Right ventricle myocardium superior (tissue), 1 donor: ENCODE measurements at places on chromosomes 5 and 9. TPM values are rescaled to one million over a fixed set of nuclear protein-coding genes. Genes with fewer than 3 reads are reported as not detected.

Gene PKD2L2
- 0.48 TPM for total RNA-seq

Gene ANKDD1B
- total RNA-seq = not detected

Gene TBC1D2
- 2.0 TPM for total RNA-seq

Gene AGTPBP1
- 78.3 TPM for total RNA-seq

Gene TRIO
- 56.0 TPM for total RNA-seq

Gene CXCL14
- 1.3 TPM for total RNA-seq

Gene PPP3R2
- total RNA-seq = not detected

Gene C9orf152
- not detected for total RNA-seq

Gene C9
- not detected for total RNA-seq

GRCh38 chr5:163347671-163348070 is 89.7 kb upstream of the CCNG1 start:
- no peak for DNase-seq

DNA sequence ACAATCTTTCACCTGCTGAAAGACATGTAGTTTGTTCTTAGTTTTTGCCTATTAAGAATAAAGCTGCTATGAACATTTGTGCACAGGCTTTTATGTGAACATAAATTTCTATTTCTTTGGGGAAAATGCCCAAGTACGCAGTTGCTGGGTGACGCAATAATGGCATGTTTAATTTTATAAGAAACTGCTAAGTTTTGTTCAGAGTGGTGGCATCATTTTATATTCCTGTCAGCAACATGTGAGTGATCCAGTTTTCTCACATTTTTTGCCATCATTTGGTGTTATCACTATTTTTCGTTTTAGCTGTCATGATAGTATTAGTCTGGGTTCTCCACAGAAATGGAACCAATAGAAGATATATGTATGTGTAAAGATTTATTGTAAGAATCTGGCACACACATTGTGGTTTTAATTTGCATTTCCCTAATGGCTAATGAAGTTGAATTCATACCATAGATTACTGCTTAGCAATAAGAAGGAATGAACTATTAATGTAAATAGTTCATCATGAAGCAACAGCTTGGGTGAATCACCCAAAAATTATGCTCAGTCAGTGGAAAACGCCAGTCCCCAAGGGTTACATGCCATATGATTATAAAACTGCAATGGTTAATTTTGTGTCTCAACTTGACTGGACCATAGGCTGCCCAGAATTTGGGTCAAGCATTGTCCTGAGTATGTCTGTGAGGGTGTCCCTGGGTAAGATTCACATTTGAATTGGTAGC is 358.6 kb downstream of the MSX2 start:
- no peak for DNase-seq

- no peak for DNase-seq
Observed at GRCh38 chr9:111842313-111842712, 47.6 kb upstream of the SHOC1 start.

GRCh38 chr5:119371146-119371545 is 15.3 kb downstream of the TNFAIP8 start:
- DNase-seq = no peak

GRCh38 chr5:143083006-143083405 is 312.8 kb downstream of the ARHGAP26 start:
- DNase-seq = no peak

DNA sequence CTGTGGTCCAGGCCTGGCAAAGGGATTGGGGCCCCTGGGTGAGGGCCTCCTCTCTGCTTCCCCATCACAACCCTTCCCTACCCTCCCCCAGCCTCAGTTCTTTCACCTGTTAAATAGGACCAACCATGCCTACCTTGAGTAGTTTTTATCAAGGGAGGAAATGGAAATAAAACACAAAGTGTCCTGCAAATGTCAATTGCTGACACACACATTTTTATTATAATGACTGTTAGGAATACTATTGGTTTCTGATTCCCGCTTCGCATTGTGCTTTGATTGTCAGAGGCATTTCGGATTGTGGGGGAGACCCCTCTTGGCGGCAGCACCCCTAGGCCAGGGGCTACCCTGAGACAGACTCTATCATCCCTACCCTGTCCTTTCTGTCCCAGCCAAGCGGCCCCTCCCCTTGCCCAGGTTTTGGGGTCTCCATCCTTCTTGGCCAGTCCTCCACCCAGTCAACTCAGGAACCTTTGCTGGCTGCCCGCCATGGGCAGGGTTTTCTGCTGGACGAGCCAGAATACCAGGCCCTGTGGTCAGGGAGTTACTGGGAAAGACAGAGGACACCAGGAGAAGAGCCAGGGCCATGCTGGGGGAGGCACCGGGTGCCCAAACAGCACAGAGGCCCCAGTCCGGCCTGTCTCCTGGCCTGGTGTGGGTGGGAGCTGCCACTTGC is 18.4 kb upstream of the TTLL11 start:
- no peak for DNase-seq

DNA sequence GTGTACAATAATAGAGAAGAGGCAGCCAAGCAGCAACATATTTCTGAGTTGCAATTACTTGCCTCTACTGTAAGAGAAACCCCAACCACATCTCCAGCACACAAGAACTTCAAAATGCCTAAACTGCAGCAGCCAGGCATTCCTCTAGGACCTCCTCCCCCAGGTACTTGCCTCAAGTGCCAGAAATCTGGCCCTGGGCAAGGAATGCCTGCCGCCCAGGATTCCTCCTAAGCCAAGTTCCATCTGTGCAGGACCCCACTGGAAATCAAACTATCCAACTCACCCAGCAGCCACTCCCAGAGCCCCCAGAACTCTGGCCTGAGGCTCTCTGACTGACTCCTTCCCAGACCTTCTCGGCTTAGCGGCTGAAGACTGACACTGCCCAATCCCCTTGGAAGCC is 336.8 kb upstream of the RGMB start:
- no peak for DNase-seq

DNA sequence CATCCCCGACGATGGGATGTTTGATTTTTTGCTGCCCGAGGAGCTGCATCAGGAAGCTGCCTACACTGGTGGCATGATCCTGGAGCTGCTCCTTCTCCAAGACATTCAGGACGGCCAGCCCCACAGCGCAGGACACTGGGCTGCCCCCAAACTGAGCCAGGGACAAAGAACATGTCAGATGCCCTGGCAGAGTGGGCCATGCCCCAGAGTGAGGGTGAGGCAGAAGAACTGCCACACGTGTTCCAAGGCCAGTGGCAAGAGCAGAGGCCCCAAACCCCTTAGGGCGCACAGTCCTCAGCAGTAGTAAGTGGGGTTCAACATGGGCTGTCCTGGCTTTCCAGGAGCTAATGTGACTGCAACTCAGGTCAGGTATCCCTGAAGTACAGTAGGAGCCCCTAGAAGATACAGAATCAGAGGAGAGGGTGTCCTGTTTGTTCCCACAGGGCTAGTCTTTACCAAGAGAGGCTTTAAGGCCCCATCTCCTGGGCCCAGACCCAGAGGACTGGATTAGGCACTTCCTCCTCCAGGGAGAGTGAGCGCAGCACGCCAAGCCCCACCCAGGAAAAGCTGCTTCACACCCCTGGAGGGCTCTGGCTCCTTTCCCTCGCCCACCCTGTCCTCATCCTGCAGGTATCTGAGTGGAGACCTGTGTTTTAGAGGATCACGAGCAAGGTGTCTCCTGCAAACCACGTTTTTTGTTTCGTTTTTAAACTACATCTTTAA is 11.1 kb downstream of the HNRNPAB start:
- no peak for DNase-seq

DNA sequence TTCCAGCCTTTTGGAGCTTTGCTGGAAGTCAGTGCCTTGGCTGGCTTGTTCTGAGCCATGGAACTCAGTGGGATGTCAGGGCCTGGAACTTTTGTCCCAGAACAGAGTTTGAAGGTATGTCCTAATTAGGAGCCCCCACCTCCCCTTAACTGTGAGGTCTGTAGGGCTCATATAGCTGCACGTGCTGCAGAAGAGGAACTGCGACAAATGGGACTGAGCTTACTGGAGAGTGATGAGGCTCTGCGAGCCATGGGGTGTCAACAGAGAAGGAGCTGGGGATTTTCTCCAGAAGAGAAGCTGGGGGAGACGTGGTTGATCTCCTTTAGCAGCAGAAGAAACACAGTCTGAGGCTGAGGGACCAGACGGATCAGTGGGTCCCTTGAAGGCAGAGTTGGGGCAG is 10.9 kb downstream of the TMEM8B start:
- no peak for DNase-seq

GRCh38 chr9:8860925-8861324 is 1061.3 kb upstream of the DMAC1 start:
- no peak for DNase-seq

- DNase-seq = peak; percentile 31
Observed at GRCh38 chr9:134206311-134207300, 42.2 kb upstream of the RNU6ATAC start.

DNA sequence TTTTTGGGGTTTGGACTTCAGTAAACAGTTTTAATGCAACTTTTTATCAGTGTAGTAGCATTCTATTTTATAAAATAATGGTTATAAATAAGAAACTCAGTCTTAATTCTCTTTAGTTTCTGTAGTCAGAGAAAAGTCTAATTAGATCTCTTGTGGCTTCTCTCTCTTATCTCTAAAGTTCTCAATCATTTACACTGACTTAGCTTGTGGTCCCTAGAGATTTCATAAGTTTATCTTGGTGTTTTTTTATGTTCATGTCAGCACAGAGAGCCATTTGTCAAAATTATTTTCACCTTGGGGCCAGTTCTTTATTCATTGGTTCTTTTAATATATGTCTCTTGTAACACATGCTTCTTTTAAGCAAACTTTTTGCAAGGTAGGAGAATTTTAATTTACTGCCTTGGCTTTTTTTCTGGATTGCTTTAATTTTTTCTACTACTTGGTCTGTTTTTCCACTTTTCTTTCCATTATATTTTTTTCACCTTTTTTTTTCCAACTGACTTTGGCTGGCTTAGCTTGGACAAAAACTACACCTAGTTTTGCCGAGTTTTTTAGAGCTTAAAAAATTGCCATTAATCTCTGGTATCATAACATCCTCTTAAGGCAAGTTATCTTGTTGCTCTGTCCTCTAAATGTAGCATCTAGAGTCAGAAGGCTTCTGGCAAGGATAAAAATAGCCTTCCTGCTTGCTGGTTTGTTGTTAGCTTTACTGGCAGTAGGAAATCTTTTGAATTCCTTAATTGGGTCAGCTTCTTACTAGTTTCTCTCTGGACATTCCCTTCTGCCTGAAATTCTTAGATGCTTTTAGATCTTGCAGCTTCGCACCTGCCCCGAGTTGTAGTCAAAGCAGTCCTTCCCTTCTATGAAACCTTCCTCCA is 35.3 kb downstream of the CPEB4 start:
- no peak for DNase-seq

DNA sequence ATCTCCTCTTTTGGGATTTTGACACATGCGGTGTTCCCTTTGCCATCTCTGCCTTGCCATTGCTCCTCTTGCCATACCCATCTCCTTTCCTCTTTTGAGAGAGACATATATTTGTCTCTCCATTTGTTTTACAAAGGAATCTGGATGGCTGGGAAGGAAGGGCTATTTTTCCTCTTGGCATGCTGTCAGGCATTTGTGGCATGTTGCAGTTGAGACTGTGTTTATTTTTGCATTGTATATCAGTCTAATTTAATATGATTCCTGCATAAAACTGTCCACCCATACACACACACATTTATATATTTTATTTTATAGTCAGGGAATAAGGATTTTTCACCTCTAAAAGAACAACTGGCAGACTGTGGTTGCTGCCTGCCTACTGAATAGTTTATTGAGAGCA is 1105.8 kb upstream of the SEMA6A start:
- DNase-seq = no peak

- DNase-seq = no peak
Observed at GRCh38 chr9:37383876-37384746, 38.4 kb upstream of the GRHPR start.

- DNase-seq = no peak
Observed at GRCh38 chr9:86042199-86042978, 57.0 kb downstream of the GOLM1 start.

- peak; percentile 81 for DNase-seq
Observed at GRCh38 chr9:6680797-6681146, 35.2 kb upstream of the GLDC start.

DNA sequence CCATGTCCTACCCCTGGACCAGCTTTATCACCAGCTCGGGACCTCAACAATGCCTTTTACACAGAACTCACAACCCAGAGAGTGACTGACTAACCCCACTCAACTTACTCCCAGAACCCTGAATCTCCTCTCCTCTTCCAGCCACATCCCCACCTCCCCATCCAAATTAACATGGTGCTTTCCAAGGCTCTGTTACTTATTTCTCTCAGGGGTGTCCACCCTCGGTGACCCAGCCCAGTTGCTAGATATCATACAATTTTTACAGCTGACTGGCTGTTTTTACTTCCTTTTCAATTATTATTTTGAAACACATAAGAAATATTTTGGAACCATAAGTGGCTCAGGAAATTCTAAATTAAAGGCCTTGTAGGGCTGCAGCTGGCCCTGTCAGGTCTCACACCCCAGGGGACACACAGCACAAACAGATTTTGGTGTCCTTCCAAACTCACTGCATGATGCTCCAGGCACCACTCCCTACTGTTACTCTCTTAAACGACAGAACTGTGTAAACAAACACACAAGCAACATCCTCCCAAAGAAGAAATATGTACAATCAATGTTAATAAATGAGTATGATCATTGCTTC is 180.6 kb downstream of the ADAMTS12 start:
- DNase-seq = peak; percentile 55

- DNase-seq = no peak
Observed at GRCh38 chr9:116688806-116689485, 1.8 kb downstream of the TRIM32 start.

DNA sequence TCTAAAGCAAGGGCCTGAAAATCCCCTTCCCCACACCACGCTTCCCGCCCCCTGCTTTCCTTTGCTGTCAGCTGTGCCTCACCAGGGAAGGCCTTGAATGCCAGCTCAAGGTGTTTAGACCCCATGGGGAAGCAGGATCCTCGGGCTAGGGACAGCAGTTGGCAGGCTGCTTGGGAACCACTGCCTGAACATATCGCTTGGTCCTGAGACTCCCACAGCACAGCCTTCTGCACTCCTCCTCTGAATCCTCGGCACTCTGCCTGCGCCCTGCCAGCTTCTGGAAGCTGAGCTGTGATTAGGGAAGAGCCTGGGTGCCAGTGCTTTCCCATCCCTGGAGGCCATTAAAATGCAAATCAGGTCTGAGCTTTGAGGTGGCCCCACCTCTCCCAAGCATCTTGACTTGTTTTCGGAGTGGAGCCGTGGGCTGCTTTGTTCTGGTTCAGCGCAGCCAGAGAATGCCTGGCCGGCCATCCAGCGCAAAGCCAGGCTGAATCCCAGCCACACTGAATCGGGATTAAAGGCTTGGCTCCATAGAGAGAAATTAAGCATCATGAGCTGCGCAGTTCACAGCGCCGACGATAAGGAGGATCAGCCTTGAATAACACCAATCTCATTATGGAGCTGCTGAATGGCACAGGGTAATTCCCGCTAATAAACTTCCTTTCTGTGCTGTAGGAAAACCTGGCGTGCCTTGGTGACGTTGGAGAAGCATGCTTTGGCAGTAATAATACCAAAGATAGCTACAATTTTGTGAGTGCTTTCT is 40.0 kb downstream of the AMBP start:
- no peak for DNase-seq

- no peak for DNase-seq
Observed at GRCh38 chr5:76971511-76971910, 18.7 kb downstream of the CRHBP start.
